HepG2 (cell line): ENCODE measurements at places on chromosomes 1 and 21. TPM values are rescaled to one million over a fixed set of nuclear protein-coding genes. Genes with fewer than 3 reads are reported as not detected.

DNA sequence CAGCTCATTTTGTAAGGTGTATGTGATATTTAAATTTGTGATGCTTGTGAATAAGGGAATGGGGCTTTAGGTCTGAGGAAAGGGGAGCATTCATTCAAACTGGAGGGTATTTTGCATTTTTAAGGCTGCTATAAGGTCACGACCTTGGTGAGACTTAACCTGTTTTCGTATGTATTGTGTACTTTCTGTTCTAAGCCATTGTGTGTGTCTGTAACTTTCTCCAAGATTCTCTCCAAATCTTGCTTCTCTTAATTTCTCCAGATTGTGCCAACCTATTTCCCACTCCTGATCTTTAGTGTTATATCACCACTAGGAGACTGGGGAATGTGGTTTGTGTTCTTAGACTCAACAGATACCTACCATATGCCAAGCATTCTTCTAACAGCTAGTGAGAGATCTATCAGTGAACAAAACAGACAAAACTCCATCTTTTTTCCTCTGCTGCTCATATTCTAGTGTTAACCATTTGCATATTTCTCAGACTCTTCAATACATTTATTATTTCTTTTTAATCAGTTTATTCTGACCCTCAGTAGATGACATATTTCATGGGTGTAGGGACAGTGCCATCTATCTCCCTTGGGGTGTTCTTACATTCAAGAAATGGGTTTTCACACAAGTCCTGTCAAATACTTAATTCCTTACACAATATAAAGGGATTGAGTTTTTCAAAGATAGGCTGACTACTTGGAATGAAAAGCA lies 27.5 kb downstream of the ATP1B1 start:
- no peak for DNase-seq

DNA sequence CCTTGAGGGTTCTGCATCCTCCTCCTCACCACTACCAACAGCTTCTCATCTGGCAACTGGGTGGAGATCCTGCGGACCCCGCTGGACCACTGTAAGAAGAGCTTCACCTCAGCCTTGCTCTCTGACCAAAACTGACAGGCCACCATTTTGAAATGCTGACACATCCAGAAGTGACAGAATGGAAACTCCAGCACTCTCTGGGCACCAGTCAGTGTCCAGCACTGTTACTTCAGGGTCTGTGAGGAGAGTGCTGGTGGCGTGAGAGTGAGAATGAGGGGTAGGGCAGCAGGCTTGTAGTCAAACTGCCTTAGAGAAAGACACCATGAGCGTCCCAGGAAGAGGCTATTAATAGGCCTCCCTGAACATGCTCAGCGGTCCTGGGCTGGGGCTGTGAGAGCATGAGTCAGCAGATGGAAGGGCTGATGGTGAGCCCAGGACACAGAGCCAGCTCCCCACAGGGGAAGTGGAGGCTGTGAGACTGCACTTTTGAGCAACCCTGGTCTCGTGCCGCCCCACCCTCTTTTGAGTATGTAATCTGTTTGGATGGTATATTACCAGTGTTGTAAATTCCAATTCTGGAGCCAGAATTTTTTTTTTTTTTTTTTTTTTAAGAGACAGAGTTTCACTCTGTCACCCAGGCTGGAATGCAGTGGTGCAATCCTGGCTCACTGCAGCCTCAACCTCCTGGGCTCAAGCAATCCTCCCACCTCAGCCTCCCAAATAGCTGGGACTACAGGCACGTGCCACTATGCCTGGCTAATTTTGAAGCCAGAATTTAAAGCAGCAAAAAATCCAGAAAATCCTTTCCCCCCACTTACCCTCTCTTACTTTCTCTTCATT lies 34.4 kb upstream of the SLC30A1 start:
- DNase-seq, result peak; percentile 55

DNA sequence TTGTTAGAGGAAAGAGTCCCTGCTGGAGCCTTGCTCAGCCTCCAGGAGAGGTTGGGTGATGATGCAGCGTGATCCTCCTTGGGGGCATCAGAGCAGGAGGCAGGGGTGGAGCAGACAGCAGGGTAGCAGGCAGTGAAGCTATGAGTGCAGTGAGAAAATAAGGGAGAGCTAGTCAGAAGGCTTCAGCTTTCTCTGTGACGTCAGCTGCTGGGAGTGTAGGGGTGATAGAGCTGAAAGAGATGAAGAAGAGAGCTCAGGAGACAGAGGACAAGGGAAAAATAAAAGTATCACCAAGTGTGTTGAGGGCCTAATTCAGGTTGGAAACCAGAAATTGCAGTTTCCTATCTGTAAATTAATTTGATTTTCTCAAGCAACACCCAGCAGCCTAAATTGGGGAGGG lies 2.2 kb upstream of the ADAM30 start:
- DNase-seq, result no peak

DNA sequence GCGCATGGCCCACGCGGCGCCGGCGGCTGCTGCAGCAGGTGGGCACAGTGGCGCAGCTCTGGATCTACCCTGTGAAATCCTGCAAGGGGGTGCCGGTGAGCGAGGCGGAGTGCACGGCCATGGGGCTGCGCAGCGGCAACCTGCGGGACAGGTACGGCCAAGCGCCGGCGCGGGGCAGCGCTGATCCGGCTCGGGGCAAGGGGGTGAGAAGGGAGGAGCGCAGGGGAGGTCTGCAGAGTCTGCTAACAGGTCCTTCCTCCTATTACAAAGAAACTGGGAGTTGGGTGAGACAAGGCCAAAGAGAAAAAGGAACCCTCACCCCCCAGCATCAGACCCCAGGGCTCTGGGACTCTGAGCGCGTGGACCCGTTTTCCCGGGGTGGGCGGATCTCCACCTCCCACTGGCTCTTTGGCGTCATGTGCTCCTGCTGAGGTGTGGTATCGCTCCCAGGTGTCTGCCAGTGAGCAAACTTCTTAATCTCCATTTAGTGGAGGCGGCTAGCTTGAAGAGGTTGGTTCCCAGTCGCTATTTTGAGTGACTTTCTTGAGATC lies 431 bp downstream of the MTARC1 start:
- DNase-seq, result peak; percentile 57

- no peak for DNase-seq
Measured at GRCh38 chr1:14561014-14561693, 37.3 kb upstream of the KAZN start.

LCE1B gene
- polyA plus RNA-seq, result not detected in 2 replicates

GRCh38 chr1:230073371-230074035 lies 6.5 kb downstream of the GALNT2 start:
- DNase-seq, result no peak

COL11A1 gene
- not detected in 2 replicates for polyA plus RNA-seq
